ENCODE measurements at places on chromosomes 3 and 15.

DNA sequence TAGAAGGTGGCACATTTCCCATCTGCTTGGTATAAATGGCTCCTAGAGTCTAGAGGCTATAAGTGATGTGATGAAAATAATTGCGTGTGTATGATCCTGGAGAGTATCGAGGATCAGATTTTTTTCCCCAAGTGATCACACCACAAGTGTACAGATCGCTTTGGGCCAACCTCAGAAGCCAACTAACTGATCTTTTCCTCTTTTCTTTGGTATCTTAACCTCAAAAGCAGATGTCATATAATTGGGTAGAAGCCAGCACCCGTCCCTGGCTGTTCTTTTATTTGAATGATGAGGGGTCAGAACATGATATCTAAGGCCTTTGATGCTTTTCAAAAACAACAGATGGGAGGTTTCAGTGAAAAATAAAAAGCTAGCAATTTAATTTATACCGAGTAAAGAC is 3.3 kb downstream of the P2RY14 start:
- no peak overlapping the region for H3K27ac ChIP-seq
- H3K4me3 ChIP-seq, result no peak overlapping the region
- no peaks in the 10 kb centered on the region for H3K27me3 ChIP-seq
- H3K36me3 ChIP-seq, result no peaks in the 10 kb centered on the region
- no peak for DNase-seq
- H3K4me1 ChIP-seq, result peaks cover 9% of the 10 kb centered on the region

- H3K4me3 ChIP-seq, result no peak overlapping the region
- H3K27ac ChIP-seq, result no peak overlapping the region
- no peak for DNase-seq
- H3K36me3 ChIP-seq, result no peaks in the 10 kb centered on the region
Observed at GRCh38 chr3:140943781-140944552, 2.3 kb downstream of the SLC25A36 start.

GRCh38 chr3:188646592-188646991 is 492.6 kb downstream of the LPP start:
- no peaks in the 10 kb centered on the region for H3K4me1 ChIP-seq
- H3K36me3 ChIP-seq, result no peaks in the 10 kb centered on the region
- DNase-seq, result no peak
- H3K4me3 ChIP-seq, result no peak overlapping the region
- no peak overlapping the region for H3K27ac ChIP-seq

- H3K36me3 ChIP-seq, result no peaks in the 10 kb centered on the region
- DNase-seq, result peak; percentile 74
- H3K4me1 ChIP-seq, result no peaks in the 10 kb centered on the region
- no peak overlapping the region for H3K27ac ChIP-seq
Observed at GRCh38 chr3:48952510-48953118, 34.0 kb downstream of the ARIH2 start.

GRCh38 chr15:67193223-67193990 is 61.1 kb downstream of the AAGAB start:
- no peaks in the 10 kb centered on the region for H3K4me1 ChIP-seq
- no peak overlapping the region for H3K27ac ChIP-seq
- no peaks in the 10 kb centered on the region for H3K36me3 ChIP-seq
- DNase-seq, result no peak
- no peaks in the 10 kb centered on the region for H3K27me3 ChIP-seq

DNA sequence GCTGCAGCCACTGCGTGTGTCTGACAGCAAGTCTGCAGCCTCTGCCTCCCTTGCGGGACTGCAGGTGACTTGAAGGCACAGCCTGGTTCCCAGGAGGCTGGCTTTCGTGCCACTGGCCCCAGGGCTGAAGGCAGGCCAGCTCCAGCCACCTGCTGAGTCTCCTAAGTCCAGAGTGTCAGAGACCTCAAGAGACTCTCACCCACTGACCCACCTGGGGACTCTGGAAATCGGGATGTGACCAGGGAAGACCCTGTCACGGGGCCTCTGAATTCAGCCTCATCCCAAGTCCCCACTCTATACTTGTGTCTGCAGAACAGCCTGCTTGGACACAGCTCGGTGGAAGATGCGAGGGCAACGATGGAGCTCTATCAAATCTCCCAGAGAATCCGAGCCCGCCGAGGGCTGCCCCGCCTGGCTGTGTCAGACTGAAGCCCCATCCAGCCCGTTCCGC is 16.3 kb downstream of the ISG20 start:
- no peak overlapping the region for H3K27ac ChIP-seq
- H3K4me3 ChIP-seq, result no peak overlapping the region
- no peaks in the 10 kb centered on the region for H3K27me3 ChIP-seq
- DNase-seq, result no peak
- H3K4me1 ChIP-seq, result no peaks in the 10 kb centered on the region

DNA sequence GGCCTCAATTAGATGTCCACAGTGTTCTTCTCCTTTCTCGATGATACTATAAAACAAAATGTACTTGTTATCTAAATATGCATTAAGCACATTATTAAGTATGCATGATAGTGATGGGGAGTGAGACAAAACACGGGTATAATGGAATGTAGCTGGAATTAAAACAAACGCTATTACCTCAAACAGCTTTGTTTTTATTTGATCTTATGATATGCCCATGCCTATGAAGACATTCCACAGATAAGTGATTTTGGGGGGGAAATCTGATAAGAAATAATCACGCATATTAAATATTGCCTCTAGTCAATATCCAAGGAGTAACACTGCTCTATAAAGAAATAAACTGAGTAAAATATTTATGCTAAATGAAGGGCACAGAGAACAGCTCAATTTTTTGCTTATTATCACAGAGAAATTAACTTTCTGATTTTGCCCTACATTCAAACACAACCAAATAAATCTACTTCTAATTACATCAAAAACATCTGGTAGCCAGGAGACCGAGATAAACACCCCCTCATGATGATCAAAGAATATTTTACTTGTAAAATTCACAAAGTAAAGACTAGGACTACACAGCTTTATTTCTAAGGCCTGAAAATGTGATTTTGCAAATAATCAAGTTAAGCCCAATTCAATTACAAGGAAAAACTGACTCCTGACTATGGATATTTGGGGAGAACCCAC is 1.9 kb downstream of the COX17 start:
- DNase-seq, result no peak
- H3K36me3 ChIP-seq, result no peaks in the 10 kb centered on the region
- no peaks in the 10 kb centered on the region for H3K27me3 ChIP-seq
- H3K27ac ChIP-seq, result no peak overlapping the region

GRCh38 chr3:174417573-174417972 is 441.6 kb upstream of the NAALADL2 start:
- no peak for DNase-seq
- no peak overlapping the region for H3K27ac ChIP-seq
